ENCODE measurements at places on chromosomes 1 and 21.

DNA sequence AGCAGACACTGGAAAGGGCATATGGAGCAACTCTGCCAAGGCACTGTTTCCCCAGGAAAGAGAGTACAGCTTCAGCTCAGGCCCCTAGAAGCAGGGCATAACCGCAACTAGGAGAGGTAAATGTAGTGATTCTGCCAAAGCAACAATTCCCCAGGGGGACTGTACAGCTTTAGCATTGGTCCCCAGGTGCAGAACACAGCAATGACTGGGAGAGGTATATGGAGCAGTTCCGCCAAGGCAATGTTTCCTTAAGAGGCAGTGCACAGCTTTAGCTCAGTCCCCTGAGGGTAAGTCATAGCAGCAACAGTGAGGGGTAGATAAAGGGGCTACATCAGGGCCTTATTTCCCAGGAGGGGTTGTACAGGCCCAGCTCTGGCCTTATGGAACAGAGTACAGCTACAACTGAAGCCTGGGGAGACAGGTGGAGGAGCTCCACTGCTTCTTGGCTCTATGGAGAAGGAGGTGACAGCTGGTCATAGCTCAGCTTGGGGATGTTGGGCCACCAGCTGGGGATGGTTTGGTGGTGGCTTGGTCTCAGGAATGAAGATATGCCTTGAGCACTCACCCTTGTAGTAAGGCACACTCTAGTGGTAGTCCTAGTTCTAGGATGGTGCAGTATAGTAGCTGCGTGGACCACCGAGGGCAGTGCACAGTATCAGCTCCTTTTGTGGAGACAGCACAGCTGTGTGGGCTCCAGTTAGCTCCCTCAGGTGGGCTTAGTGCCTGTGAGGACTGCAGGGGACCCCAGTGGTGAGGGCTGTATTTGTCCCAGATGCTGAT lies 582.7 kb downstream of the PTPRC start:
- no peak for DNase-seq

GRCh38 chr21:36330904-36331303 lies 10.9 kb downstream of the MORC3 start:
- no peak for DNase-seq

DNA sequence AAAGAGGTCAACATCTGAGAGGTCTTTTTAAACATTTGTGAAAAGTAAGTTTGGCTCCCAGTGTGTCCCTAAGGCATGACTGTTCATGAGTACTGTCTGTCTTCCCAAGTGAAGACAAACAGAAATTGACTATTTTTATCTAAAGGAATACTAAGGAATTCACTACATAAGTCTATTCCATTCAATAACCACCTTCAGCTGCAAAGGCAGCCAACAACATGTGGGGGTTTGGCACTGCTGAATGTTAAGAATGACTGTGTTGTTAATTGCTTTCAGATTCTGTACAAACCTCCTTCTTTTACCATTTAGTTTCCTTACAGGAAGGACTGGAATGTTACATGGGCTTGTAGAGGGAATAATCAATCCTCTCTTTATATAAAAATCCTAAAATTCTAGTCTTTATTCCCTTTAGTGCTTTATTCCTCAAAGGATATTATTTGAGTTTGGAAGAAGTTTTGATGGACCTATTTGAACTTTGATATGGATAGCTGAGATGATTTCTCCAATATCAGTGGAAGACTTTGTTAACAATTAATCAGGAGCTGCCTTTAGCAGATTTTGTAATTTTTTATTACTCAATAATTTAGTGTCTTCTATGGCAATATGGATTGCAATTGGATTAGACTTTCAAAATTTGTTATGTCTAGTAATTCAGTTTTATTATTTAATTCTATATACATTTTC lies 201.7 kb upstream of the CHRM3 start:
- DNase-seq, result no peak

DNA sequence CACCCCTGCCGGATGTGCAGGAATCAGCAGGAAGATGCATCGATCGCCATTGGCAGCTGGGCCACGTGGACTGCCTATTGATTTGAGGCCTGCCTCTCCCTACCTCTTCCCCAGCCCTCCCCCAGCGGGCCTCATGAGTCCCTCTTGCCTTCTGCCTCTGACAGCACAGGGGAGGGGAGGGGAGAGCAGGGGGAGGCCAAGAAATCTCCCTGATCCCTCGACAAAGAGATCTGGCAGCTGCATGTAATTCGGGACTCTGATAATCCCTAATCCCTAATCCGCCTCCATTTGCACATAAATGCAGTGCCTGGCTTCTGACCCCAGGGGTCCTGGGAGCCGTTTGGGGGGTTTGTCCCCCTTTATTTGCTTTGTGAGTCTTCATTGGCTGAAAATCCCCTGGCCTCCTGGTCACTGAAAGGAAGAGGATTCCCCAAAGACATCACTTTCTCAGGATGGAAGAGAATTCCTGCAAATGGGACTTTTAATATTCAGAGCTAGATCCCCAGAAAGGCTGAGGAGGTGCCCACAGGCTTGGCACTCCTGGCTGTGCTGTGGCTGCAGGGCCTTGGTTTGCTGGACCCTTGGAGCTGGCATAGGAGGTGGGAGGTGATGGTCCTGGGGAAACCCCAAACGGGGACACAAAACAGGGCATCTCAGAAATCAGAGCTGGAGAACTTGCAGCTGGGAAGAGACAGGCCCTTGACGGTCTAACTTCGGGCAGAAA lies 239.4 kb upstream of the POU3F1 start:
- no peak for DNase-seq

GRCh38 chr1:165828669-165829329 lies 1.4 kb downstream of the UCK2 start:
- DNase-seq, result no peak

GRCh38 chr1:231993968-231994455 lies 367.4 kb downstream of the DISC1 start:
- DNase-seq, result no peak

DNA sequence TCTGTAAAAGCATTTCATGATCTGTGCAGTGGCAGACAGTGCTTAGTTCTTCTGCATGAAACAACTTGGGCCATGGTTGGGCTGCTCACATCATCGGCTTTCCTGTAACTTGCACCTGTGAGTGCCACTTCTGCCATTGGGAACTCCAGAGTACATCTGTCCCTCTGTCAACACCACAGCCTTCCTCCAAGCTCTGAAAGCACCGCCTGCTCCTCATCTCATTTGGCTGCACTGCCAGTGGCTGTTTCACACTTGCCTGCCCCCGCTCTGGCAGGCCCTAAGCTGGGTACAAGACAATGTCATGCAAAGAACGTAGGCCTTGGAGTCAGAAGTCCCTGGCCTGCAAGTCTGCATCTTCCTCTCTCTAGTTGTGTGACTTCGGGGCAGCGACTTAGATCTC lies 46.4 kb downstream of the DDX20 start:
- no peak for DNase-seq

DNA sequence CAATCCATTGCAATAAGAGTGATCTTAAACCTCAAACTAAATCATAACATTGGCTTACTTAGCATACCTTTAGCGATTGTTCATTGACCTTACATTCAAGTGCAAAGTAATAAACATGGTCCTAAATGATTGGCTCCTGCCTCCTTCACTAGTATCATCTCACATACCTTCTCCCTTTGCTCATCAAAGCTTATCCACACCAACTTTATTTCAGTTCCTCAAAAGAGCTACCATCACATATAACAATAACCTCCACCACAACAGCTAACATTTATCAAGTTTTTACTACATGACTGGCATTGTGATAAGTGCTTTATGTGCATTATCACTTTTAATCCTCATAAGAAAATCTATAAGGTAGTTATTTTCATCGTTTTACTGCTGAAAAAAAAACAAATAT lies 198.8 kb downstream of the COL24A1 start:
- no peak for DNase-seq

- no peak for DNase-seq
Measured at GRCh38 chr1:210233495-210234328, 1.1 kb downstream of the SERTAD4 start.

- DNase-seq, result no peak
Measured at GRCh38 chr1:86965827-86966182, 51.4 kb downstream of the HS2ST1 start.

- no peak for DNase-seq
Measured at GRCh38 chr1:156726549-156727226, 1.6 kb upstream of the METTL25B start.

GRCh38 chr1:55334160-55334559 lies 119.0 kb upstream of the USP24 start:
- DNase-seq, result no peak

DNA sequence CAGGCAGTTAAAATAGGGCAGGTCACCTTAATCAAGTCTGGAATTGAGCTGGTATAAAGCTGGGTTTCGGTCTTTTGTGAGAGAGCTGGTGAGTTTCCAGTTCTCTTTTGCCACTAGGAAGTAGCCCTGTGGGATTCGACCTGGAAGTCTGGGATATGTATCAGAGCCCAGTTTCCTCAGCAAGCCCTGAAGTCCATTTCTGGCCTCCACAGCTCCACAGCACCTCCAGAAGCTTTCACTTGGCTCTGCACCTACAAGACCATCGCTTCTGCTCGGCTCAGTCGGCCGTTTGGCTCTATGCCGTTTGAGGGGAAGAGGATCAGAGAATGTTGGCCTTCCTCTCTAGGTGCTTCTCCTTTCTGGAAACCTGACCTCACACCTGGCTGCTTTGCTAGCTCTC lies 148.0 kb downstream of the GALNT2 start:
- no peak for DNase-seq

DNA sequence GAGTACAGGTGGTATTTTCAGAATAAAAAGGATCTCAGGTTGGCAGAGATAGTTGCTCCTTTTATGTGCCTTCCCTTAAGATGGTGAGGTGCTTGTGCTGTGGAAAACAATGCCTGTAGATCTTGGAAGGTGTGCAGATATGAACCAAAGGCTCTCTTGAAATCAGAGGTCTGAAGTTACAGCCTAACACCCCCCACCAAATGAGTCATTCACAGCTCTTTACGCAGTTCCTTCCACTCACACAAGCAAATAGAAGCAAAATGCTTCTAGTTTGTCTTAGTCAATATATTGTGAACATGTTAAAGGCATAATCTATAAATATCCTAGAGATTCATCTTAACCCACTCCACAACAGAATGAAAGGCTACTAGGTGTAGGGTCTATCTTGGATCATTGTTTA lies 128.9 kb upstream of the NR5A2 start:
- no peak for DNase-seq

- no peak for DNase-seq
Measured at GRCh38 chr1:37487619-37487984, 13.2 kb downstream of the ZC3H12A start.

- no peak for DNase-seq
Measured at GRCh38 chr1:224635356-224635755, 19.2 kb downstream of the CNIH3 start.

GRCh38 chr1:21779613-21780521 lies 3.1 kb downstream of the USP48 start:
- no peak for DNase-seq

DNA sequence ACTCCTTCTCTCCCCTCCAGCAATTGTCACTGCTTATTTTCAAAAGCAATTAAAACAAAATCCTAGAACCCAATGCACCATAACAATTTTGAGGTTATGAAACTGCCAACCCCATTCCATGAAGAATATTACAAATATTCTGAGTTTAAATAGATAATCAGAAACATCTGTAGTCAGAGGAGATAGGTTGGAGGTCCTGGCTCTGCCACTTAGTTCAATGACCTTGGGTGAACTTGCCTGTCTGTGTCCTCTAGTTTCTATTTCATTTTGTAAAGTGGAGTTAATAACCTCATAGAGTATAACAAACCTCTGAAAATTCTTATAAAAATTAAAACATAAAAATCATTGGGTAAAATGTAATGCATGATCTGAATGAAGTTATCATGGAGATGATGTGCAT lies 164.6 kb downstream of the KCTD3 start:
- no peak for DNase-seq

DNA sequence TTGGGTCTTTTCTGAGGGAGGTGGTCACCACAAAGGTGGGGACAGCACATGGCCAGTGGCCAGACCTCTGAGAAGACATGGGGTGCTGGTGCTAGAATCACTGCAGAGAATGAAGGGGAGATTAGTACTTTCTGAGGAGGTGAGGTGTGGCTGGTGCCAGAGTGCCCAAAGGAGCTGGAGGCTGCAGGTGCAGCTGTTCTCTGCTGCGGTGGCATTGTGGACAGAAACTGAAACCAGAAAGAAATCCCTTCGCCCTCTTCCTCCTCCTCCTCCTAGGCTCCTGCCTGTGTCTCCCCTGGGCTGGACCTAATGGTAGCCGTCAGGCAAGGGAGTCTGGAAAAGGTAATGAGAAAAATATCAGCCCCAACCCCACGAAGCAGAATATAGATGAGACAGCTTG lies 261.7 kb downstream of the TM2D1 start:
- no peak for DNase-seq

GRCh38 chr1:238254935-238255334 lies 364.2 kb upstream of the ZP4 start:
- no peak for DNase-seq

- no peak for DNase-seq
Measured at GRCh38 chr21:41164981-41165655, 2.8 kb upstream of the BACE2 start.

GRCh38 chr1:50697440-50698421 lies 262.3 kb downstream of the FAF1 start:
- no peak for DNase-seq

- DNase-seq, result no peak
Measured at GRCh38 chr1:1421907-1422464, 910 bp upstream of the ANKRD65 start.

GRCh38 chr21:45867671-45868081 lies 113.9 kb upstream of the COL6A1 start:
- DNase-seq, result no peak

Measured in stimulated activated CD8-positive, alpha-beta memory T cell treated with anti-CD3 and anti-CD28 coated beads, Interleukin-4, amount 100 ng/mL, for 4 hours (primary cell).